ENCODE measurements at places on chromosomes 2 and 18.

DNA sequence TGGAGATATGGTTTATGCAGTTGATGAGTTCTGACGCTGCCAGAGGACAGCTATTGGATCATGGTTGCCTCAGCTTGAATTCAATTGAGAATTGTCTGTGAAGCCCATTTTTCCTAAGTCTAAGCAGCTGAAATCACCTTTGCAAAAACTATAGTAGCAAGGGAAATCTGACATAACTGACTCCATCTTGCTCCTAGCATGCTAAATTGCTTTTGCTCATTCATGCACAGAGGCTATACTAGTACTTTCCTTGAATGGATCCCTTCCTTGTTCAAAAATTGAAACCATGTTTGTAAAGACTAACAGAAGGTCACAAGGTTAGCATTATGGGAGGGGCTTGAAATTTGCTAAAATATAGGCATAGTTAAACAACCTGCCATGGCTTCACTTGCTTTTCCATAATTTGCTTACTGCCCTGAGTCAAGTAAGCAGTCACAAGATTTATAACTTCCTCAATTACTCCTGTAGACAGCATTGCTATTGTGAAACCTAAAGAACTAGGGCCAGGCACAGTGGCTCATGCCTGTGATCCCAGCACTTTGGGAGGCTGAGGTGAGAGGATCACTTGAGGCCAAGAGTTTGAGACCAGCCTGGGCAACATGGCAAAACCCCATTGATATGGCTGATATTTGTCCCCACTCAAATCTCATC is 41.2 kb downstream of the CHRNA1 start:
- DNase-seq, result no peak

GRCh38 chr18:4581966-4582365 is 126.9 kb upstream of the DLGAP1 start:
- DNase-seq, result no peak

GRCh38 chr2:180670302-180671003 is 310.0 kb upstream of the UBE2E3 start:
- DNase-seq, result no peak

DNA sequence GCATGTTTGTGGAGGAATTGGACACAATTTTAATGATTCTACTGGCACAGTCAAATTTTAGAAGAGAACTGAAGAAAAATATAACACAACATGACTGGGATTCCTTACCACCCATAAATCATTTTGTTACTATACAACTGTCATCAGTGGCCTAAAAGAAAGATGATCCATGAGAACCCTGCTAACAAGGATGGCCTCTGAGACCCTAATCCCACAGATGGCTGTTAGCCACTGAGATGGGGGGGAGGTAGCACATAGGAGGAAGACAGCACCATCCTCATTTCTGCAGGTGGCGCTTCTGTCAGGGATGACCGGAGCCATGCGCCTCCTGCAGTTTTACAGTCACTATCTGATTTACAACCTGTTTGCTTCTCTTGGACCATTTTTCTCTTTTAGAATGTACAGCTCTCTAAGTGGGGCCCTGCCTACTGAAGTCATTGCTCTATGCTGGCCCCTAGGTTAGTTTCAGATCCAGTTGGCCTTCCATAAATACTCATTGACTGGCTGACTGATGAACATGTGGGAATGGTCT is 279.8 kb downstream of the NAPG start:
- no peak for DNase-seq

- no peak for DNase-seq
Measured at GRCh38 chr2:200447139-200447855, 62.6 kb downstream of the KCTD18 start.

- no peak for DNase-seq
Measured at GRCh38 chr2:171178993-171179392, 18.3 kb upstream of the TLK1 start.

GRCh38 chr2:202495230-202495604 is 119.1 kb downstream of the BMPR2 start:
- no peak for DNase-seq

DNA sequence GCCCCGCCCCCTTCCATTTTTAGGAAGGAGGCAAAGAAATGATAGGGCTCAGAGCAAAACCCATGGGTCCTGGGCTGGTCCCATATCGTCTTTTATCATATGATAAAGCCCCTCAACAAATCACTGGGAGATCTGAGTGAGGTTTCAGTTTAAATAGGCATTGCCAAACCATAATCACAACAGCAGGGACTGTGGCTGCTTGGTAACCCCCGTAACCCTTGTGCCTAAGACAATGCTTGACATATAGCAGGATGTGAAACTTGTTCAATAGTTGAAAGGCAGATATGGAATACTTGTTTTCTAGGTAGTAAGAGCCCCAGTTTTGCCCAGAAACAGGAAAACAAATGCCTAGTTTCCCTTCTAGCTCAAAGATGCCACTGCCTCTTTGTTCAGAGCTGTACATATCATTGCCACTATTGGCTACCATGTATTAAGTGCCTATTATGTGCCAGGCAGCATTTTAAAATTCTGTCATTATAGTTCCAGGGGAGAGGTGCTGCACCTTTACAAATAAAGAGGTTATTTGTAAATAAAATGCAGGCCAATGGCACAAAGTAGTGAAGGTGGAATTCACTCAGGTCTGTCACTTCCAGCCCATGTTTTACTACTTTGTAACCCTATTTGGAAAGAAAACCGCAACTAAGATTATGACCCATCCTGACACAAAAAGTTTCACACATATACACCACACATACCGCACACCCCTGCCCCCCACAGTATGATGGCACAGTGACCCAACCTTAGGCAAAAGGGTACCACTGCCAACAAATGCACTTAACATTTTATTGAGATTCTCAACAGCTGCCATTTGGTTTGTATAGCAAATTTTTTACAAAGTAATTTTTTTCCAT is 14.2 kb downstream of the NAGK start:
- DNase-seq, result no peak

GRCh38 chr2:191625016-191625415 is 52.9 kb upstream of the NABP1 start:
- DNase-seq, result no peak

DNA sequence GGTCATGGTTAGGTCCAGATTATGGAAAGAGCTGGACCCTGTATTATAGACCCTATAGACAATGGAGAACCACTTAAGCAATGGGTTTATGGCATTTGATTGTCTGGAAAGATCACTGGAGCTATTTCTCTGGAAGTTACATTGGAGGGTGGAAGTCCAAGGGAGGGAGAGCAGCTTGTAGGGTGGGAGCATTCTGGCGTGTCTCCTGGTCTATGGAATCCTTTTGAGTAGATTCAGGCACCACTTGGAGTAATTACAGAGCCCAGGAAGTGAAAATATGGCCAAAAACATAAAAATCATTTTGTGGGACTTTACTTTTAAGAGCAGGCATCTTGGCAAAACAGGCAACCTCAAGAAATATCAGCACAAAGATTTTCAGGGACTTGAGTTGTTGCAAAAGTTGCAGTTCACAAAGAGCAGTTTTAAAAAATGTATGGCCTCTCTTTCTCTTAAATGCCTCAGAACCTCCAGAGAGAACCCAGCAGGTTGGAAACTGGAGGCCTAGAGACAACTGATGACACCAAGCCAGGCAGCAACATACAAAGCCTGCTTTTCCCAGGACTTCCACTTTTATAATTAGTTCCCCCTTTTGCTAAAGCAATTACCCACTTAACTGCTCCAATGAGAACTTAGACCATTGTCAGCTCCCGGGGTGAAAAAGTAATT is 331.0 kb downstream of the MYCN start:
- no peak for DNase-seq

DNA sequence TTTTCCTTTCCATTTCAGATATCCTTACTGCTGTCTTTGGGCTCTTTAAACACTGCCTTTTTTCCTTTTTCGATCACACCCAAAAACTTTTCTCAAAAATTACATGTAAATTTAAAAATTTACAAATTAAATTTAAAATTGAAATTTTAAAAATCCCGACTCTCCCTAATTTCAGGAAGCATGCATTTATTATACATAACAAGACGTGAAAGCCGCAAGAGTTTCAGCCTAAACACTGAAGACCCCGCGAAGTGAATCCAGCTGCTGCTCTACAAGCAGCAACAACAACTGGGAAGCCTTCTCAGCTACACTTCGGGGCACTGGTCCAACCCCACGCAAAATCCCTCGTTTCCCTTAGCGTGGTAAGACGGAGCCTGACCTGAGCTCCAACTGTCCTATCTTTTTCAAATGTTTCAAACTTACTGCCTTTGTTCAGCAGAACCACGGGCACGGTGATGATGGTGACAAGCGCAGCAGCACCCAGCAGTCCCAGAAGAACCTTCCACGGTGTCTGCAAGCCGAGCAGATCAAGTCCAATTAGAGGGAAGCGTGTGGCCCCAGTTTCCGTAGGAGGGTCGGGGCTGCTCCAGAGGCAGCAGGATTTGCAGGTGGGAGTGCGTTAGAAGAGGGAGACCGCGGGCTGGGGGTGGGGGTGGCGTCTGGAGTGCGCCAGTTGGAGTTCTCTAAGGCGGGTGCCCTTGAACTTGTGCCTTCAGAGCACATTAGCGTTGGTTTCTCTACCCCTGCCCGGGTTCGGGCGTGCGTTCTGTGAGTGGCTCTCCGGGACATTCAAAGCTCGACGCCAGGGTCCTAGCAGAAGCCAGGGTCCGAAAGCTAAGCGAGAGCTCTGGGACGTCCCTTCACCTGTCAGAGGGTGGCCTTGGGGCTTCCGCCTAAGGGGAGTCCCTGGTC is 783 bp downstream of the DPP4 start:
- no peak for DNase-seq

DNA sequence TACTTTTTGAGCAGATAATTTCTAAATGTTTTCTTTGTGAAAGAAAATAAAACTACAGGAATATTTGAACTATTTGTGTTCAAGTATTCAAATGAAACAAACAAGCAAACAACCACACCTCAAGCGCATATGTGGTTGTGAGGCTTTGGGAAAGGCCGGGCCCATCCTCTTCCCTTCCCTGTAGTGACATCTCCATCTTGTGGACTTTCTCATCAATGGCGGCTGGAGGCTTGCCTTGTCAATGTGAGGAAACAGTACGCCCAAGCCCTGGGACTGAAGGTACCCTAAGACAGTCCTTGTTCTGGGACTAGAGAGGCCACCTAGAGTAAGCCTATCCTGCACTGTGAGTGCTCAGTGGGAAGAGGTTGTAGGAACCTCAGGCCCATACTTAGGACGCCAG is 166.8 kb downstream of the TPGS2 start:
- no peak for DNase-seq

DNA sequence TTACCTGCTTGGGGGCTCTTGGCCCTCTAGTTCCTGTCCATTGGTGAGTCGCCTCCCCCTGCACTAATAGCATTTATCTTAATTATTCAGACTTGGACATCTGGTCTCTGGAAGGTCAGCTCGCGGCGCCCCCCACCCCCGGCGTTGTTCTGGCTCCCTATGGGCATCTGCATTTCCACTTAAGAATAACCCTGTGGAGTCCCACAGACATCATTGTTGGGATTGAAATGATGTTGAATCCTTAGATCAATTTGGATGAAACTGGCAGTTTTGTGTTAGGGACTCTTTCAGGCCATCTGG is 313.8 kb upstream of the HS6ST1 start:
- DNase-seq, result no peak

DNA sequence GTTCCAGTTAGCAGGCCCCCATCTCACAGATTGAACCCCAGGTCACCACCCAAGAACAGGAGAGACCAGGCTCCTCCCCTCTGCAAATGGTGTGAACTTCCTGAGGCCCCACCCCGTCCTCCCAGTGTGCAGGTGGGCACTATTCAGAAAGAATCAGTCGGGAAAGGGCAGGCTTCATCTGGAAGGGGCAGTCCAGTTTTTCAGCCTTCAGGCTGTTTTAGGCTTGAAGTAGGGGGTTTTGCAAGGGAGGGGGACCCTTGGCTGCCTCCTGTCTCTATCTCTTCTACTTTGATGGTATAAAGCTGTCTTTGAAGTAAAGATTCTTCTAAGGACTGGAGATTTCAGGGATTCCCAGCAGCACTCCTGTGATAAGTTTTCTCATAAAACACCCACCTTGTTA is 267.6 kb downstream of the RND3 start:
- no peak for DNase-seq

GRCh38 chr2:39379643-39380524 is 57.2 kb downstream of the MAP4K3 start:
- peak; percentile 29 for DNase-seq

DNA sequence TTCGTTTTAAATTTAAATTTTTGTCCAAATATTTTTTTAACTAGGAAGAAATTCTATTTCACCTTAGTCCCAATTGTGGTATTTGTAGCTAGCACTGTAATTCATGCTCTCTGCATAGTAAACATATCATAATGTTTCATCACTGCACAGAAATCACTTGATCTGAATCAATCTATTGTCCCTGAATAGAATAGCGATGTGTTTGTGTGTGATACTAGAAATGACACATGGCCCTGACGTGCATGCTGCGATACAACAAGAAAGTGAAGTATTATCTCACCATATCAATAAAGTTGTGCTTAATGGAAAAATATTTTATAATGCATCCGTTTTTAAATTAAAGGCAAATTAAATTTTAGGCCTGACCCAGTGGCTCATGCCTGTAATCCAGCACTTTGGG is 10.0 kb downstream of the TTL start:
- DNase-seq, result no peak

GRCh38 chr2:196963043-196963442 is 36.5 kb upstream of the PGAP1 start:
- no peak for DNase-seq

DNA sequence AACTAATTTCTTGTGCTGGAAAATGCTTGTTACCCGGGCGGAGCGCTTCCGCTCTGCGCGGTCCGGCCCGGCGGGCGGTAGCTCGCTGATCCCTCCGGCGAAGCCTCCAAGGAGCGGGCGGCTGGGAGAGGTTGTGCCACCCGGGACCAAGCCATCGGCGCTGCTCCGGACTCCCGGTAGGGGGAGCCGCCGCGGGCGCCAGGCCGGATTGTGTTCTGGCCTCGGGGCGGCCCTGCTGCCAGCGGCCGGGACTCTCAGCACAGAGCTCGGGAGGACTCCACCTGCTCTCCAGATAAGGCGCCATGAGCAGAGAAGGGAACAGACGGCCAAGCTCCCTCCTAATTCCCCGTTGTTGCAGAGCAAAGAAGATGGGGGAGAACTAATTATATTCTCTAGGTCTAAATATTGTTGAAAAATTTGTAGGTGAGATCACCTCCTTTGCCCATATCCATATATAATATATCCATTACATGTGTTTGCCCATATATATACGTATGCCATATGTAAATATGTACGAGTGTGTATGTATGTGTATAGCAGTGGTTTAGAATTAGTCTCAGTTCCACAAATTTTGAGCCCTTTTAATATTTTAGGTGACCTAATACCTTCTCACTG is 13.8 kb upstream of the SATB2 start:
- no peak for DNase-seq

DNA sequence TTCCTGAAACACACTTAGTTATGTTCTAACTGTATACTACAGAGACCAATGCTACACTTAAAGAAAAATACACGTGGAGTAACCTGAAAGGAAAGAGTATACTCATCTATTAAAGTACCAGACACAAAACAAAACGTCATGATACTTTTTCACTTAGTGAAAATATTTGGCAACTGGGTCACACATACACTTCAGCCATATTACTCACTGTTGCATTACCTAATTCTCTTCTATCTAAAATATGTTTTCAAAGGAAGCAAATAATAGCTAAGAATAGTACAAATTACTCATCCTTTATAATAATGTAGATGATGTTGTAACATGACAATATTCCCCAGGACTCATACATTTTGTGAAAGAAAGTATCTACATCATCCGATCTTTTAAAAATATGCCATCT is 76.5 kb upstream of the EPB41L3 start:
- no peak for DNase-seq

GRCh38 chr2:170643346-170643745 is 71.8 kb upstream of the SP5 start:
- no peak for DNase-seq

Measured in retinal pigment epithelial cell (primary cell).